ENCODE measurements at places on chromosomes 12 and 14.

GRCh38 chr12:26273811-26274210 lies 78.4 kb downstream of the SSPN start:
- no peak for DNase-seq

DNA sequence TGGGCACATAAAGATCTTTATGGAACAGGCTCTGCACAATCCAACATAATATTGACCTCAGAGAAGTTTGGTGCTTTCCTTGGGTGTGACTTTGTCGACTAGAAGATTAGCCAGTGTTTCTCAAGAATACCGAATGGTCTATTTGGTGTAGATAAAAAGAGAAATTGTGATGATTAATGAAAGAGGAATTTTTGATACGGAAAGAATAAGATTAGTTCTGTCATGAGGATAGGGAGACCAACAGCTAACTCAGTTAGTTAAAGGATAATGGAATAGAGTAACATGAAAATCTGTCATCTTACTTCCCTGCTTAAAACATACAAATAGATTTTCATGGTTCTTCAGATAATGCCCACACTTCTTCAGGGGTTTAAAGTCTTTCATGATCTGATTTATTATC lies 24.2 kb downstream of the PTPRO start:
- DNase-seq, result no peak

DNA sequence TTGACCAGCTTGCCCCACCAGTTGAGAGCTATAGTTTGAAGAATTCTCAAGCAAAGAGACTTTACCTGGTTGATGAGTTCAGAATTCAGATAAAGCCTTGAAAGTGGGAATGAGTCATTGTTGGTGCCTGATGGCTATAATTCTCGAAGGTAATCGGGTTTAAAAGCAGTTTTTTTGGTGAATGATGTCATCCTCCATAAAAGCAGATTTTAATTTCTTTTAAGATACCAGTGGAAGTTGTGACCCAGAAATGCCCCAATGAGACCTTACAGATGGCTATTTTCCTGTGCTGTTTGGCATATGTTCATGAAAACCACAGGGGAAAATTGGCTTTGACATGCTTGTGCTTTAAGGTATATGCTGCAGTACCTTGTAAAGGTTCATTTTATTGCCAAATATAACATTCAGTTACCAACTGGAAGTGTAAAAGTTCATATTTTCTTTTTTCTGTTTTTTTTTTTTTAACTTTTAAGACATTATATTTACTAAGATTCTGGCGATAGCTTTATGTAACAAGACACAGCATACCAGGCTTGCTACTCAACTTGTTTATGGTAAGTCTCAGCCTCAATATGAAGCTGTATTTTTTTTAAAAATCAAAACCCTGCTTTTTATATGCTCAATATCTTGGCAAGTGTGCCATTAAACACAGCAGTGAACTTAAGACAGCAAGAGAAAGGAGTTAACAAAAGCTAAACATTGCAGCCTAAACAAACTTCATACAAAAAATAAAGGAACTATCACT lies 119.3 kb downstream of the LMNTD1 start:
- no peak for DNase-seq

DNA sequence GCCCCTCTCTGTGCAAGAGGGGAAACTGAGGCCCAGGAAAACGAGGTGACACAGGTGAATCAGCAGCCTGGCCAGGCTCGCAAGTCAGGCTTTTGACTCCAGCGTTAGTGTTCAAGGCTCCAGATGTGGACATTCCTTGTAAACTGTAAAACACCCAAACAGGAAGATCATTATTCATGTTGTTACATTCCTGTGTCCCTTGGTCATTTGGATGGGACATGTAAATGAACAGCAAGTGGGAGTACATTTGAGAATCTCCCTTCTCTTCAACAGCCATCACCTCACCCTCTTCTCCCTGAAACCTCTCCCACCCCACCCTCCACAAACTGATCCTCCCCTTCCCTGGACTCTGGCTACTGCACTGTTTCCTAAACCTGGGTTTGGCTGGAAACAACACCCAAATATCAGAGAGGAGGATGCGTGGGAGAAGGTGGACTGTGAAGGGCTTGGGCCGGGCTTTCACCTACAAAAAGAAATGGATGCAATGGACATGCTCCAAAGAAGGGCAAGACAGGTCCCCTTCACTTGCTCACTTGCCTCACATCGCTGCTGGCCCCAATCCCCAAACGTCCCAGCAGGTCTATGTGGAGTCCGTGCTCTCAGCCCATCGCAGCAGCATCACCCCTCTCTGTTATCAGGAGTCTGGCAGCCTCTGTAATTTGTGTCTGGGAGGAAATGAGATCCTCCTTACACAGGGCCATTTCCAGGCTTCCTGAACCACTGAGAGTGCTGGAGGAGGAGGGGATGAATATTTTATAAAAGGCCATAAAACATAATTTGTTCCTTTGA lies 76.7 kb downstream of the GALNT8 start:
- DNase-seq, result no peak

GRCh38 chr12:108570743-108571608 lies 8.6 kb downstream of the ISCU start:
- DNase-seq, result no peak

DNA sequence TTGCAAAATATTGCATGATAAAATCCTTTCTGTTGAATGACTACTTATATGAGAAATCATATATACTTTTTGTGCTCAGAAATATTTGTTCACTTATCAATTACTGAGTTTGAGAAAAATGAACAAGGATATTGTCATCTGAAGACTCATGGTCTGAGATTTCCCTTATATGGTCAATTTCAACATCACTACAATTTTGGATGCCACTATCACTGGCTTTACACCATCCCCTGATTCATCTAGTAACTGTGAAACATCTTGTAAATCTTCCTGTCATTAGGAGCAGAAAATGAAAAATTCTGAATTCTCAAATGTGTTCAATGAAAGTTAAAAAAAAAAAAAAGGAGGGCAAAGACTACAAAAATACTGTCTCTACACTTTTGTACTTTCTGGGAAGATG lies 21.8 kb upstream of the GXYLT1 start:
- DNase-seq, result no peak

GRCh38 chr14:48373981-48374380 lies 698.6 kb upstream of the MDGA2 start:
- no peak for DNase-seq

GRCh38 chr14:70576891-70577290 lies 23.6 kb downstream of the MED6 start:
- DNase-seq, result no peak

DNA sequence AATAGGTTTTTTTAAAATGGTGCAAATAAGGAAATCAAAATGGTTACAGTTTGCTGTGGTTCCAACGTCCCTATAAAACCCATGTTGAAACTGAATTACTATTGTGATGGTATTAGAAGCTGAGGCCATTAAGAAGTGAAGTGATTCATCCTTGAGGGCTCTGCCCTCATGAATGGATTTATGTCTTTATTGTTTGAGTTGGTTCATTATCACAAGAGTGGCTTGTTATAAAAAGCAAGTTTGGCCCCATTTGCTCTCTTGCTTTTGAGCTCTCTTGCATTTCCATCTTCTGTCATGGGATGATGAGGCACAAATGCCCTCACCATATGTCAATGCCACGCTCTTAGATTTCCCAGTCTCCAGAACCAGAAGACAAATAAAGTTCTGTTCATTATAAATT lies 62.3 kb downstream of the PRKD1 start:
- DNase-seq, result no peak

DNA sequence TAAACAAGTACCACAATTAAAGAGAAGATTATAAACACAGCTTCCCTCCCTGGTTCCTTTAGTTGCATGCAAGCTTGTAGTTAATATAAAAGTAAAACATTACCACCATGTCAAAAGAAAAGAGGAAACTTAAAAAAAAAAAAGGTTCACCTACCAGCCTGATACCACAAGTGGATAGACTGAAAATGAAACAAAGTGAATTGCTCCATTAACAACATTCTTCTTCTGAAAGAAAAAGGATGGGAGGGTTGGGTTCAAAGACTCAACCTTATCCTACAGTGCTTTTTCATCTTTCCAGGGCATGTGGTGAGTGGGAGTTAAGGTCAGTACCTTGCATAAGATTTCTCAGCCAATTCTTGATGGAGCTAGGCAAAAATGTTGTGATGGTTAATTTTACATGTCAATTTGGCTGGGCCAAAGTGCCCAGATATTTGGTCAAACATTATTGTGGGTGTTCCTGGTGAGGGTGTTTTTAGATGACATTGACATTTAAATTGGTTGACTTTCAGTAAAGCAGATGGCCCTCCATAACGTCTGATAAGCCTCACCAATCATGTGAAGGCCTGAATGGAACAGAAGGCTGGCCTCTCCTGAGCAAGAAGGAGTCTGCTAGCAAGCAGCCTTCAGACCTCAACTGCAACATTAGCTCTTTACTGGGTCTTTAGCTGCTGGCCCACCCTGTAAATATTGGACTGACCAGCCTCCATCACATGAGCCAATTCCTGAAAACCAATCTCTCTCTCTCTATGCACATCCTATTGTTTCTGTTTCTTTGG lies 28.8 kb downstream of the VCPKMT start:
- no peak for DNase-seq

DNA sequence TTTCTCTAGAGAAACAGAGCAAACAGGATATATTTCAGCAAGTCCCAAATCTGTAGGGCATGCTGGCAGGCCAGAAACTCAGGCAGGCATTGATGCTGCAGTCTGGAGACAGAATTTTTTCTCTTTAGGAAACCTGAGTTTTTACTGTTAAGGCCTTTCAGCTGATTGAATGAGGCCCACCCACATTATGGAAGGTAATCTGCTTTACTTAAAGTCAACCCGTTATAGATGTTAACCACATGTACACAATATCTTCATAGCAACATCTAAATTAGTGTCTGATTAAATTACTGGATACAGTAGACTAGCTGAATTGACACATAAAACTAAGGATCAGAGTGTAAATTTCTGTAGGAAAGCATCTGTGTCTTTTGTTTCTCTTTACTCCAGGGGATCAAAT lies 65.2 kb downstream of the SRGAP1 start:
- DNase-seq, result no peak

GRCh38 chr12:27077586-27077985 lies 4.8 kb downstream of the C12orf71 start:
- DNase-seq, result no peak

DNA sequence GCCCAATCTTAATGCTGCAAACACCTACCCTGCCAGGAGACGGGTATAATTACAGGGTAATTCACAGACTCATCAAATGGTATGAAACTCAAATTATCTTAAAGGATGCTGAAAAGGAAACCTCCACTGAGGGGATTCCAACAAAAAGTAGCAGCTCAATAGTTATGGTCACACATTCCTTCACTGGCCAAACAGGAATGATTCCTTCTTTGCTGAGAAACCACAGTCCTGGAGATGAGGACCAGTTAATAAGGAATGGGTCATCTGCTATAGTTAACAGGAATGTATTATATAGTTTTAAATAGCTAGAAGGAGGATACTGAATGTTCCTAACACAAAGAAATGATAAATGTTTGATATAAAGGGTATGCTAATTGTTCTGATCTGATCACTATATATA lies 136.9 kb downstream of the STXBP6 start:
- DNase-seq, result no peak

DNA sequence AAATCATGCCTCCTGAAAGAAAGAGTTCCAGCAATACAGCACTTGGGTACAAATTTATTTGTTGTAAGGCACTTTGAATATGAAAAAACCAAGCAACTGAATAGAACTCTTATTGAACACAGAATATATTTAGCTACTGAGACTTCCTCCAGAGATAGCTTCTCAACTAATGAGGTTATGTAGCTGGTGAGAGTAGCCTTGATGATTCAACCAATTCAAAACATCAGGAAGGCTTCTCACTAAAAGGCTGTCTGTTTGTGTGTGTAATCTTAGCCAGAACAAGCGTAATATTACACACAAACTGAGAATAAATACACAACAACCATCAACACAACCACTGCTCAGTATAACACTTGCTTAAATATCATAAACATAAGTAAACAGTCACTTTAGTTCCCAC lies 20.4 kb downstream of the EIF2B2 start:
- DNase-seq, result no peak

- no peak for DNase-seq
Measured at GRCh38 chr12:23707270-23707669, 242.2 kb downstream of the SOX5 start.

DNA sequence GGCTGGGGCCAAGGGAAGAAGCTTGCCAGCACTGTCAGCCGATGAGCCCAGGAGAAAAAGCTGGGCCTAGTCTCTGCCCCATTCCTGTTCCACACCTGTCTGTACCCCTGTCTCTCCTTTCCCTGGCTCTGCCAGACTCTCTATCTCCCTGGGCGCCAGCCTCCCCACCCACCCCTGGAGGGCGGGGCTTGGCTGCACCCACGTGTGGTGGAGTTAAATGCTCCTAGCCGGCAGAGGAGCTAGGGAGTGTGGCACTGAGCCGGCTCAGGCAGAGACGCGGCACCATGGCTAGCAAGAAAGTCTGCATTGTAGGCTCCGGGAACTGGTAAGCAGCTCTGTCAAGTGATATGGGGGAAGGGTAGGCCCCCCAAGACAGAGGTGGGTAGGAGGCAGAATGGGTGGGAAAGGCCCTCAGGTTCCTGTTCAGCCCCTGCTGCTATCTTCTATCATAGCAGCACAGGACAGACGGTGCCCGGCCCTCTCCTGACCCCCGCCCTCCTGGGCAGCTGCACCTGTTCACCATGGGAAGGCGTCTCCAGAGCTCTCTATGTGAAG lies at the start of gene GPD1:
Gene GPD1, plus strand, starts transcription at position 242 of the 555 bp plus-strand sequence. Its CDS starts 43 bp downstream, at position 285.
- peak; percentile 23 for DNase-seq

DNA sequence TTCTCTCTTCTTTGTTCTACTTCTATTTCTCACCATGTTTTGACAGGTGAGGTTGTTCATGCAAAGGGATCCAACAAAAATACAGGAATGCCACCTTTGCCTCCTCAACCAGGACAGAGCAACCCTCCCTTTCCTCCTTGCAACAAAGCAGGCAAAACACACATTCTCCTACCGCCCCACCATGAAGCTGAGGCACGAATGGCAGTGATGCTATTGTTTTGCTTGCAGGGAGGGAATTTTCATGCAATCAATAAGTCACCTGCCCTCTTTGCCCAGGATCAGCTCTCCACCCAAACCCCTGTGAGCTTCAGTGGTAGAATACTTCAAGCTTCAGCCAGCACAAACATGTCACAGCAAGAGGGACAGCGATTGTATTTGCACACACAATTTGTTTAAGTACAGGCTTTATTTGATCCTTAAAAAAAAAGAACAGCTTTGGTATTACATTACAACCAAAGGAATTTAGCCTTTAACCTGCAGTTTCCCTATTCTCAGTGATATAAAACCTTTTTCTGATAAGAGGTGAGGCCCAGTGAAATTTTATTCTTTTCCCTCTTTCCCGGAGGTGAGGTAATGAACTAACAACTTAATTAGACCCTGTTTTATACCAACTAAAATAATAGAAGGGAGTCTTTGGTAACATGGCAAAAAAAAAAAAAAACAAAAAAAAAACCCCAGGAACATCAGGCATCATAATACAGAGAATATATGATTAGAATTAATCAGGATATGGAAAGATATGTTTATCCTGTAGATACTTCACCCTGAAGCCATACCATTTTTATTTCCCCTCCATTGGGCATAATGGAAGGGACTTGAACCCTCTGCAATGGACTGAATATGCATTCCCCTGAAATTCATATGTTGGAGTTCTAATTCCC lies 87.0 kb upstream of the EEA1 start:
- no peak for DNase-seq
